ENCODE measurements at places on chromosomes 2 and 18.

GRCh38 chr18:57677262-57678211 is 55.9 kb upstream of the NARS1 start:
- no peak for DNase-seq

DNA sequence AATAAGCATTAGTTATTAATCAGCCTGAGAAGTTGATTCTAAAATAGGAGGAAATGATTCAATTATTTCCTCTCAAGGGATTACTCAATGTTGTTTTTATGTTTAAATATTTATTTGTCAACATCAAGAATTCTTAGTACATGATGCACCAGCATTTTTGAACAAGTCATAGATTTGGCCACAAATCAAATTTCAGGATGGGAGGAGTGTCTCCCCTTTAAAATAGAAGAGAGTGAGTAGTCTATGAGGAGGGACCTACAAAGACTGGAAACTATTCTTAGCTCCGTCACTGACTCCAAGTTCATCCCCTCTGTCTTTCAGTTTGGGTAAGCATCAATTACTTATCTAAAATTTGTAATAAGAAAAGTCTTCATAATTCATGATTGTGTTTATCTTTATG is 18.6 kb upstream of the IL18R1 start:
- DNase-seq = no peak

DNA sequence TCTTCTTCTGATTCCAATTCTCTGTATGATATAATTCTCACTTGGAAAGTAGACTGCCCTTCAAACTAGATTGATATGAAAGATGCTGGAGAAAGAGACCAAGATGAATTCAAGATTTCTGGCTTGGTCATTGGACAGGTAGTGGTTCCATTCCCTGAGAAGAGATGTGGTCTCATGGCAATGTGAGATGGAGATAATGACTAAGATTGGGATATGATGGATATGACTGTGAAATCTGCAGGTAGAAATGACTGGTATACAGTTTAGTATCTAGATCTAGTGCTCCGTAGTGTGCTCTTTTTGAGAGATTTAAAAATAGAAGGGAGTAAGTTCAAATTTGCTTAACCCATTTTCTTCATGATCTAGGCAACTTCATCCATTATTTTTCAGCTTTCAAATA is 425.4 kb upstream of the TRIB2 start:
- no peak for DNase-seq

DNA sequence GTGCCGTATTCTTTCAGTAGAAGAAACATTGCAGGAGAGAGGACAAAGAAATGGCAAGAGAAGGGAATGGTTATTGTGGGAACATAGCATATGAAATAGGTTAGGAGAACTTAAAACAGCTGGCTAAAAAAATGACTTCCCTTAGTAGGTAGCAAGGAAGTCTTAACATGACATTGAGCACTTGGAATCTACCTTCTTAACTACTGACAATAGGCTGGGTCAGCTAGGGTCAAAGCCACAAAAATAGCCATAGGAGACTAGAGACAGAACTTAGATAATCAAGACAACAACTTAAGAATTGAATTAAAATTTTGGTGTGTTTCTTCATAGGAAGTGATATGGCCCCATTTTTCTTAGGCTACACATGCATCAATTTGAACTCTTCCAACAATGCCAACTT is 227.9 kb downstream of the TCF4 start:
- DNase-seq = no peak

GRCh38 chr2:185441486-185442005 is 297.1 kb upstream of the FSIP2 start:
- no peak for DNase-seq

DNA sequence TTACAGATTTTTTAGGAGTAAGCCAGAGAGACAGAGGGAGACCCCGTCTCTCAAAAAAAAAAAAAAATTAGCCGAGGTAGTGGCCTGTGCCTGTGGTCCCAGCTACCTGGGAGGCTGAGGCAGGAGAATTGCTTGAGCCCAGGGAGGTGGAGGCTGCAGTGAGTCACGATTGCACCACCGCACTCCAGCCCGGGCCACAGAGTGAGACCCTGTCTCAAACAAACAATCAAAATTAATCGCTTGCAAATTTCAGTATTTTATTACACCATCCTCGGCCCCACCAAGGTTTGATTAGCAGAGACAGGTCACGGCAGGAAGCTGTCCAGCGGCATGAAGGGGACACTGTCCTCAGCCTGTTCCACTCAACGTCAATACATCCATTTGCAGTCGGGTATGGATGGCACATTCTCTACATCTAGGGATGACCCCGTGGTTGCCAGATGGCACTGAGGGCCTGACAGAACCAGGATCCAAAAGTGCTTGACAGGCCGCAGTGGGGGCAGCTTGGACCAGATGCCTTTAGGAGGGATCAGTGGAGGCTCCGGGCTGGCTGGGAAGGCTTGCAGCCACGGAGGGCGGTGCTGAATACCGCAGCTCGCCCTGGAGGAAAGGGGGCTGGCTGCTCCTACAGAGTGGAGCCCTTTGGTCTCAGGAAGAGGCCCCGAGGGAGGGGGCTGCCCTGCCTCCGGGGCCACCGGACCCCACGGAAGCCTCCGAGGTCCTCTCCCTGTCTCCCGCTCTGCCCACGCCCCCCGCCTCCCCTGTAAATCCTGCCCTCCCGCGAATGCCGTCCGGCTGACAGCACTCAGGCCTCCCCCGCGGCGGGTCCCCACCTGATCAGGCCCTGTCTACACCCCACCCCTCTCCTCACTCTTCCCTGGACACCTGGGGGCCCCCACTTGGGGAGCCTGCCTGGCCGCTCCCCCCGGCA is 13.1 kb downstream of the ASPRV1 start:
- DNase-seq = no peak

- no peak for DNase-seq
Measured at GRCh38 chr2:171046048-171046560, 114.6 kb downstream of the TLK1 start.

DNA sequence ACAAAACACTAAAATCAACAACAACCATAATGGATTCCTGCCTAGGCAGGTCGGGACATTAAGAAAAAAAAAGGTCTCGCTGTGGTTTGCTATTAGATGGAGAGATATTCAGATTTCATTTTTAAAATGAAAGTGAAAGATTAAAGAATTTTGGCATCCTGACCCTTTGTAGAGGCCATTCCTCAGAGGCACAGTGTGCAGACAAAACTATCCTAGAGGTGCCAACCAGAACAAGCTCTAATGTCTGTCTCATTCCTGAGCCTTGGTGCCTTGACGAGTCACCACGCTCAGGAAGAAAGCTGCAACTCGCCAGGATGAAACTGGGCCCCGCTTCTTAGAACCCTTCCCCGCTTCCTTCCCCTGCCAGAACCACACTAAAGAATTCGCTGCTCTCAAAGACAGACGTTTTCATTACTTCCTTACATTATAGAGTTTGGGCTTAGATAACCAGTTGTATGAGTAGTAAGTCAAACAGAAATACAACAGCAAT is 156.0 kb downstream of the TGIF1 start:
- DNase-seq = no peak

DNA sequence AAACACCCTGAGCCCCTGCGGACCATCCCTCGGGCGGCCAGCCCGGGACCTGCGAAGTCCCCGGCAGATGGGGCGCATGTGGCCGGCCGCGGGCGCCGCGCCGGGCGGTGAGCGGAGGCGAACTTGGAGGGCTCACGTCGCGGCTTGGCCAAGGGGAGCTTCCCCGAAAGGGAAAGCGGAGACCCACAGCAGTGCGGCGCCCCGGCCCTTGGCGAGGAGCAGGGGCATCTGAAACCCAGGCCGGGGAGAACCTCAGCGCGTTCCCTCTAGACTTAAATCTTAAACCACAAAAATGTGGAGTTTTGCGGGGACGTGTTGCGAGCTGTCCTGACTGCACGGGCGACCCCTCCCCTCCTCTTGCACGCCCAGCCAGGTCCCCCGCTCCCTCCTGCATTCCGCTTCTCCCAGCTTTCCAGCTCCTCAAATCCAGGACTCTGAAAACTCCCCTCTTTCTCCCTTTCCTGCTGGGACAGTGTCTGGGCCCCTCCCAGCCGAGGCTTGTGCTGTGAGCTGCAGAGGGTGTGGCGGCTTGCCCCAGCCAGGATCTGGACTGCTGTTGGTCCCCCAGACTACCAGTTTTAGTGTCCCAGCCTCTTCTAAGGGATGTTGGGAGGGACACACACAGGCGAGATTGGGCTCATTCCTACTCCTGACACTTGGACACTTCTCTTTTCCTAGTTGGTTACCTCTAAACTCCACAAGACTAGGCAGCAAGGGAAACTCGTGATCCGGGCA is 1.3 kb downstream of the FMNL2 start:
- no peak for DNase-seq

DNA sequence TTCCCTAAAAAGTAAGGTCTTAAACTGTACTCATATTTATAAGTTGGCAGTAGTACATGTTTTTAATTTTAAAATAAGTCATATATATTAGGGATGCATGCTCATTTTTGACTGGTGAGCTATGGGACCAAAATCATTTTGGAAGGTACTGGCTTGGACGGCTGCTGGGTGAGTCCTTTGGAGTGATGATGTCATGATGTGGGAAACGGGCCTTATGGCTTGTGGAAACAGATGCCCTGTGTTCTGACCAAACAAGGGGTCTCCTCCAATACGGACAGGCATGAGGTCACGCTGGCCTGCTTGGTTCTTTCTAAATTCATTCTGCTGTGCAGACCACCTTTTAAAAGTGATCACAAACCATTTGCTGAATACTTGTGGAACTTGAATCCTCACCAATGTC is 109.2 kb upstream of the MGAT5 start:
- DNase-seq = no peak

DNA sequence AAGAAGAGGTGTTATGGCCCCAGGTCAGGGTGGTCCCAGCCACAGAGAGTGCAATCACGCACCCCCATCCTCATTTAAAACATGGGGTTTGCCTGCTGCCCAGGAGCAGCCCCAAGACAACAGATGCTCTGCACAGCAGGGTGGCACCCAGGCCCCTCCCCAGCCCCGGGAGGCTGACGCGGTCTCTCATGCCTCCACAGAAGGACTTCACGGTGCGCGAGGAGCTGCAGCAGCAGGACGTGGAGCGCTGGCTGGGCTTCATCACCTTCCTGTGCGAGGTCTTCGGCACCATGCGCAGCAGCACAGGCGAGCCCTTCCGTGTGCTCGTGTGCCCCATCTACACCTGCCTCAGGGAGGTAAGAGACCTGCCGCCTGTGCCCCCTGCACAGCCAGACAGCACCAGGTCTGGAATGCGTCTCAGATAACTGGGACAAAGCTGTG is 133.7 kb downstream of the SMAD7 start:
- DNase-seq = no peak

DNA sequence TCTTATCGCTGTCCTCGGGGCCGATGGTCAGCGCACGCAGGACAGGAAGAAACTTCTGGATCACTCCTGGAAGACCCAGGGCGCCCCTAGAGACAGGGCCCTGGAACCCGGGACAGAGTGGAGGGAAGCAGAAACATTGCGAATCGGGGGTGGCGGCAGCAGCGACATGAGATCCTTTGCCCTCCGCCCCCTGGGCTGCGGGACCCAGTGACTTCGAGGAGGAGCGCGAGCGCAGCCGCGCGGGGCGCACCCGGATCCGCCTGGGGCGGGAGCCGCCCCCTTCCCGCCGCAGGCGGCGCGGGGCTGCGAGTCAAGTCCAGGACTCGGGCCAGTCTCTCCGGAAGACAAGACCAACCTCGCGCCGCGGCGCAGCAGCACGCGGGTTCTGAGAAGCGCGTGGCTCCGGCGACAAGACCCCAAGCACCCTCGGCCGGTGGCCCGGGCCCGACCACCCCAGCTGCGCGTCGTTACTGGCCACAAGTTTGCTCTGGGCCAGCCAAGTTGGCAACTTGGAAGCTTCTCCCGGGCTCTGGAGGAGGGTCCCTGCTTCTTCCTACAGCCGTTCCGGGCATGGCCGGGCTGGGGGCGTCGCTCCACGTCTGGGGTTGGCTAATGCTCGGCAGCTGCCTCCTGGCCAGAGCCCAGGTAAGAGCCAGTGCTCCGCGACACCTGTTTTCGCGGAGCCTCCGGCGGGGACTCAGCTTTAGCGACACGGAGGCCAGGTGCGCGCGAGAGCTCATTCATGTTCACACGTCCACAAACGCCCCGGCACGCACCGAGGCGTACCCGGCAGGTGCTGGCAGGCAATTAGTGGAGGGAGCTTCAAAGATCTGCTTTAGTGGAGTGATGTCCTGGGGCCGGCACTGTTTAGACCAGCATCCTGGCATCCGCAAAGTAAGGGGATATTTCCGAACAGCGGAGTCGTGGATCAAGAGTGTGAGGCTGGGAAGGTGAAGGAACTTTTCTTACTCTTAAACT is at the start of gene PTH2R:
TSS of gene PTH2R (plus strand) at position 319 of the 978 bp plus-strand sequence. CDS start at position 571, 252 bp downstream.
- DNase-seq = no peak

All from stimulated activated CD4-positive, alpha-beta T cell treated with anti-CD3 and anti-CD28 coated beads, TNF-alpha, amount 100 ng/mL, for 24 hours (primary cell).